Endothelial cell (in vitro differentiated cells): ENCODE measurements at places on chromosomes 6 and 20. TPM values are rescaled to one million over a fixed set of nuclear protein-coding genes. Genes with fewer than 3 reads are reported as not detected.
A peak's percentile ranks its signal among the peaks of the same experiment; 100 is the strongest.

DNA sequence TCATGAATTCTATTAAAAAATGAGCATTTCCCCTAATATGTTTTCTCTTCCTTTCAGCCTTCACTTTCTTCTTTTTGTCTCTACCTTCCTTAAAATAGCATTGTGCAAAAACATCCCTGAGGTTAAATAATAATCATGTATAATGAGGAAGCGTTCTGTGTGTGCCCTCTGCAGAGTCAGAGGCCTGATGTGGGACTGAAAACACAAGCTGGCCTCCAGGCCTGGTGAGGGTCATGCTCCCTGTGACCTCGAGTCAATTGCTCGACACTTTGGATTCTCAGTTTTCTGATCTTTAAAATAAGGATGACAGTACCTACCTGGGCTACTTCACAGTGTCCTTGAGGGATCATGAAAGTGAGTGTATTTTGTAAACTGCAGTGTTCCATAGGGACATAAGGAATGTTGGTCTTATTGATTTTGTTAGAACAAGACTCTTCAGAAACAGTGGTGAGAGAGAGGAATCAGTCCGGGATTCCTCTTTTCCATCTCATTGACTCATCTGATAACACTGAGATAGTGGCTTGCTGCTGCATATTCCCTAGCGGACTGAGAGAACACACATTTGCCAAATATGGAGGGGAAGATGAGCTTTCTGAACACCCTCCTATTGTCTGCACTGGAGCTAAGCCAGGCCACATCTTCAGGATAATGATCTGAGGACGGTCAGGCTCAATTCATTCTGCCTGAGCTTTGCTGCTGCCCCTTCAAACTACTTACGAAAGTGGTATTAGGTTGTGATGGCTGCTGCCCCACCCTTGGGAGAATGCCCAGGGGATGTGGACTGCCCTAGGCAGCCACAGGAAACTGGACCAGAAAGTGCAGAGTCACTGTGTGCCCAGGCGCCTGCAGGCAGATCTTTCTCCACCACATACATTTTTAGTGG, 39.6 kb upstream of the PDE7B start:
- H3K27me3 ChIP-seq, result no peaks in the 10 kb centered on the region
- H3K4me1 ChIP-seq, result peaks cover 14% of the 10 kb centered on the region
- no peak for DNase-seq
- H3K27ac ChIP-seq, result no peak overlapping the region
- H3K36me3 ChIP-seq, result no peaks in the 10 kb centered on the region

GRCh38 chr20:8183526-8183925, 51.5 kb downstream of the PLCB1 start:
- no peak overlapping the region for H3K27ac ChIP-seq
- H3K36me3 ChIP-seq, result no peaks in the 10 kb centered on the region
- no peak overlapping the region for H3K4me3 ChIP-seq
- H3K4me1 ChIP-seq, result no peaks in the 10 kb centered on the region
- no peaks in the 10 kb centered on the region for H3K27me3 ChIP-seq
- DNase-seq, result no peak

DNA sequence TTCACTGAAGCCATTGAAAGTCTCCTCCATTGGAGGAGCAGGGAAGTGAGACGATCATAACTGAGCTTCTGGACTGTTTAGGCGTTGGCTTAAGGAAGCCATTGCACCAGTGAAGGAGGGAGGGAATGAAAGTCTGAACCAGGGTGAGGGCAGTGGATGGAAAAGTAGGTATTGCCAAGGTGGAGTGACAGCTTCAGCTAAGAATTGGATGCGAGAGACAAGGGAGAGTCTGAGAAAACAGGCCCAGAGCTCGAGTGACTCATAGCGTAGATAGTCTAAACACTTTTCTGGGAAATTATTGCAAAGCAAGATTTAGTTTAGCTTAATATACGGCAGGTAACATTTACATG, 4.5 kb downstream of the DSP start:
- DNase-seq, result no peak
- peaks cover 4% of the 10 kb centered on the region for H3K36me3 ChIP-seq
- H3K27me3 ChIP-seq, result peaks cover 18% of the 10 kb centered on the region
- no peak overlapping the region for H3K4me3 ChIP-seq
- peaks cover 33% of the 10 kb centered on the region for H3K4me1 ChIP-seq

GRCh38 chr6:43287717-43288679, 10.1 kb upstream of the SLC22A7 start:
- no peak overlapping the region for H3K27ac ChIP-seq
- DNase-seq, result no peak
- no peaks in the 10 kb centered on the region for H3K36me3 ChIP-seq
- no peak overlapping the region for H3K4me3 ChIP-seq
- peaks cover 4% of the 10 kb centered on the region for H3K4me1 ChIP-seq

NKX2-4 gene
- total RNA-seq, result not detected

DNA sequence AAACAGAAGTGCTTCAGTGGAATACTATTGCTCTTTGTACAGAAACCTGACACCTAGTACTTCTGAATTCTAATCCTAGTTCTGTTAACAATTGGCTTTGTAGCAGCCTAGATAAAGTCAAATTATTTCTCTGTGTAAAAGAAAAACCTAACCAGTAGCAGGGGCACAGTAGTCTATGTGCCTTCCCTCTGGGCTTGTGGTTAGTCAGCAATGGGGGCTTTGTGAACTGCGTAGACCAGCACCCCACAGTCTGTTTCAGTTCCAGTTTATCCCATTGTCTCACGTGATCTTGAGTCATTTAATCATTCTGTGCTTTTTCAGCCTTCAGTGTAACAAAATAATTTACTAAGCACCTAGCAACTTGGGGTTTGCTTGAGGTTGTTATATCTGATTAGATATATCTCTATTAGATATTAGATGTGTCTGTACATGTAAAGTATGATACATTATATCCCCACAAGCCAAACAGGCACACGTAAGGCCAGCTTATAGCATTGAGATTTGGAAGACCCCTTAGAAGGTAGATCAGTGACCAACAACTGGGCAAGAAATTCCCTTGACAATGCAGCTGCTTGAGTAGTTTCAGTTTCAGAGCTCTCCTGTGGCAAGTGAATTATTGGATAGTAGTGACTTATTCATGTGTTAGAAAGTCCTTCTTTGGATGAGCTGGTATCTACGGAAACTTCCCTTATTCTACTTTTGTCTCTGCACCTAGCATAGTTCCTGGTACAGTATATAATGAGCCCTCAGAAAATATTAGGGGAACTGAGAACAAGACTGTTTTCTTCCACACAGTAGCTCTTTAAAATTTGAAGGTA, 27.9 kb upstream of the CCR6 start:
- H3K4me3 ChIP-seq, result no peak overlapping the region
- H3K27me3 ChIP-seq, result peaks cover 7% of the 10 kb centered on the region
- peaks cover 37% of the 10 kb centered on the region for H3K4me1 ChIP-seq
- peak overlapping the region; percentile 64 for H3K27ac ChIP-seq
- H3K36me3 ChIP-seq, result peaks cover 4% of the 10 kb centered on the region

- no peaks in the 10 kb centered on the region for H3K27me3 ChIP-seq
- peaks cover 3% of the 10 kb centered on the region for H3K4me1 ChIP-seq
- DNase-seq, result peak; percentile 29
- H3K4me3 ChIP-seq, result no peak overlapping the region
These were observed 15.8 kb upstream of the FAM8A1 start for GRCh38 chr6:17584241-17584803.
